NCI-H1694 (cell line): ENCODE measurements at places on chromosomes 2 and 18.

- no peak for DNase-seq
Observed at GRCh38 chr2:111133603-111134002, 12.9 kb downstream of the BCL2L11 start.

DNA sequence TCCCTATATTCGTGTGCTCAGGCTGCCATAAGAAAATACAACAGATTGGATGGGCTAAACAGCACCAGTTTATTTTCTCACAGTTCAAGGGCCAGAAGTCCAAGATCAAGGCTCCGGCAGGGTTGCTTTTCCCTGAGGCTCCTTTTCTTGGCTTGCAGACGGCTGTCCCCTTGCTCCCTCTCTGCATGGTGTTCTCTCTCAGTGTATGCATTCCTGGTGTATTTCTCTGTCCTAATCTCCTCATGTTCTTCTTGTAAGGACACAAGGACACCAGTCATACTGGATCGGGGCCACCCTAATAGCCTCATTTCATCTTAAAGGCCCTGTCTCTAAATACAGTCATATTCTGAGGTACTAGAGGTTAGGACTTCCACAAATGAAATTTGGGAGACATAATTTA, 62.6 kb upstream of the SLC16A14 start:
- no peak for DNase-seq

- DNase-seq = no peak
Observed at GRCh38 chr18:9216459-9216858, 79.9 kb downstream of the ANKRD12 start.

DNA sequence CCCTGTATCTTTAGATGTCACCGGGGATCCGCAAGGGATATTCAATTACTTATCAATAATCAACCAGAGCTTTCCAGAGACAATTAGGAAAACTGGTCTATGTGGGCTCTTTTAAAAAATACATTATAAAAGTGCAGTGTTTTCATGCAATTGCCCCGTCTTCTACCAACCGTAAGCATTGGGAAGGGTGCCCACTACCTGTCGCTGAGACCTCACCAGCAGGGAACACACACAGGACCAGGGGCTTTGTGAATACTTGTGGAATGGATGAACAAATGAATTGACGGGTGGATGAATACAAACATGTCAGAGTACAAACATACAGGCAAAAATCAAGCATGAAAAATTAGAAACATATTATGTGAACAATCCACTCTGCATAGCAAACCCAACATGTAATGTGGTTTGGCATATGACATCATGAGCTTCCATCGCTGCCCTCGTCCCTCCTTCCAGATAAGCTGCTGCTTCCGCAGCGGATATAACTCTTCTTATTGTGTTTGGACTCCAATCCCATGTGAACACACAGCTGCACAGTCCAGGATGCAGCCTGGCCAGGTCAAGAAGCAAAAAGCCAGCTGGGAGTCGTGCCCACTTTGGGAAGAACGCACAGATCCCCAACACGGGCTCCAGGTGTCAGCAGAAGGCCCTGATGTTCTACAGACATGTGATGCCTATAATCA, 5.3 kb downstream of the FHL2 start:
- no peak for DNase-seq

- no peak for DNase-seq
Observed at GRCh38 chr18:76188097-76188496, 306.9 kb downstream of the ZNF516 start.
